Activated CD8-positive, alpha-beta T cell treated with anti-CD3 and anti-CD28 coated beads for 36 hours (primary cell): ENCODE measurements at places on chromosomes 4 and X.

GRCh38 chr4:160034501-160034900, 931.6 kb downstream of the RAPGEF2 start:
- no peak for DNase-seq

DNA sequence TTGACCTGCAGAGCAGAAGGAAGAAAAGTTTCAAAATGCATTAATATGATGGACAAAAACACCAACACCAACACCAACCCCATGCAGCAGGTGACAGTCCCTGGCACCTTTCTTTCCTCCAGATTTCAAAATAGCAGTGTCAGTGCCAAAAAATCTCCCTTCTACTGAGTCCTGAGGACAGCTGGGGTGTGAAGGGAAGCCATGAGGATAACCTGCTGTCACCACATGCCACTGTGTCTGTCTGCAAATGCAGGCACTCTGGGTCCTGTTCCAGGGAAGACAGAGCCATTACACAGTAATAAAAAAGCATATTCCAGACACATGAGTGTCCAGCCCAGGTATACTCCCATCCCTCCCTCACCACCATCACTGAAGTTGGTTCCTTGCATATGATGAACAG, 187.5 kb downstream of the BMP15 start:
- DNase-seq: no peak

GRCh38 chr4:76363556-76364290, 57.2 kb downstream of the STBD1 start:
- peak; percentile 5 for DNase-seq

DNA sequence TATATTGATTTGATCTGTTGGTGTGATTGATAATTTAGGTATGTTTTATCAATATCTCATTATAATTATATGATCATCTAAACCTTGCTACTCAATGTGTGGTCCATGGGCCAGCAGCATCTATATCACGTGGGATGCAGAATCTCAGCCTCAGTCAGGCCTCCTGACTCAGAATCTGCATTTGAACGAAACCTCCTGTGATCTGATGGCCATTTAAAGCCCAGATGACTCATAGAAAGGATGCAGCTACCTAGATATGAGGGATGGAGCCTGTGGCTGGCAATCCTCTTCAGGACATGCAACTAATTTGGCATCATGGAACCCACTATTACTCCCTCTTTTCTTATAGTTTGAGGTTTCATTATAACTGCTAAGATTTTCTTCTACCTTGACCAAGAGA, 11.3 kb upstream of the CHRNA9 start:
- no peak for DNase-seq

DNA sequence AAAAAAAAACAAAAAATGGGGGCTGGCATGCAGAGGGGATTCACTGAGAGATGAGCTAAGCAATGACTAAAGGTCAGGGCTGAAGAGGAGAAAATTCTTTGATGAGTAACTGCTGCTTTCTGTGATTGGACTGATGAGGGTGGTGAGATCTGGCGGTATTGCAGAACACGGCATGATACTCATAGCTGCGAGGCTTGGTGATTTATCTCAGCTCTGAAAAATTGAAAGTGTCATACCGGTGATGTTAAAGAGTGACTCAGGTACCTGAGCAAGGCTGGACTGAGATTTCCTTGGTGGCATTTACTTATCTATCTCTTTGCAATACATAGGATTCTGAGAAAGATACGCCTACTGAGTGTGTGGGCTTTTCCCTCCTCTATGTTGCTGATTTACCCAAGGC, 204.1 kb upstream of the DDX53 start:
- no peak for DNase-seq

DNA sequence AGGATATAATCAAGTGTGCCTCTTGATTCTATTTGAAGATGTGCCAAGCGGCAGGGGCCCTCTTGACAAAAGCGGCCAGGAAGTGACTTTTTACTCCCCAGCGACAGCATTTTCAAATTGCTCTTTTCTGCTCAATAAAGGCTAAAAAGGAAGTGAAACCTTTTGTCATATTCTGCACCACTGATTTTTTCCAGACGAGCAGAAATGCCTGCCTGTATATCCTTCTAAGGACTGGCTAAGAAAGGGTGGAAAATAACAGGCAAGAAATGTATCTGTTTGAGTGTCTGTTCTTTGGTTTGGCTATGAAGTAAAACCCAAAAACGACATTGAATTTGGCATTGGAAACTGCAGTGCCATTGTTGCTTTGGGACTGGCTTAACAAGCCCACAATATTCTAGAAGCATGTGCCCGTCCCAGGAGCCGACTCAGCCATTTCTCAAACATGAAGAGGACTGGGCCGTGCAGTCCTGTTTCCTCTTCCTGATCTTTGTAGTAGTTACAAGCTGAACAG, 25.4 kb downstream of the TMSB4X start:
- DNase-seq: peak; percentile 67

GRCh38 chr4:14831416-14831815, 170.9 kb upstream of the CPEB2 start:
- DNase-seq: no peak

DNA sequence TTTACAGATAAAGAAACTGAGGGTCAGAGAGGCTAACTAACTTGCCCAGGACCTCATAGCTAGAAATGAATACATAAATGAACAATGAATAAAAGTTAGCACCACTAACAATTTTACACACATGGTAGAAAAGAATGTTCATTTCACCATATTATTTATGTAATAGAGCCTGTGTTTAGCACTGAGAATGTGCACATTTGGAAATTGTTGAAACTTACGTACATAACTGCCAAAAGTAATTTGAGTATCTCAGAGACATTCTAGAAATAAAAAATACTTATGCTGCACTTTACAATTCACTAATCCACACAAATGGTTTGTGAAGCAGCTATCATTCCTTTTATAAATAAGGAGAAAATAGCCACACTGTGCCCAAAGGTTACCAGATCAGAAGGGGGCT, 9.9 kb downstream of the CASK start:
- no peak for DNase-seq

DNA sequence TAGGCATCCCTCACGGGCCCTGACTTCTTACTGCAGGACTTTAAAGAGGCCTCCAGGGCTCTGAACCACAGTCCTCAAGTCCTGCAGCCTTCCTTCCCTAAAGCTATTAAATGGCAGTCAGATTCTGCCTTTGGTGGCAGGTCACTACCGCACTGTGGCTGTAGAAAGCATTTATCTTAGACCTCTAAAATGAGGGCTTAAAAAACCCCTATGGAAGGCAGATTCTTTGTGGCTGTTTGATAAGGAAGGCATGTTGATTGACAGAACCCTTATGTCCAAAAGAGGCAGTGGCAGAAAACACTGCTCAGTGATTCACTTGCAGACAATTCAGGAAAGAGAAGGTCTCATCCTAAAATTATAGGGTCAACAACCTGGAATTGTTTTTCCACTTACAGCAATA, 79.2 kb downstream of the FBXL5 start:
- DNase-seq: no peak

DNA sequence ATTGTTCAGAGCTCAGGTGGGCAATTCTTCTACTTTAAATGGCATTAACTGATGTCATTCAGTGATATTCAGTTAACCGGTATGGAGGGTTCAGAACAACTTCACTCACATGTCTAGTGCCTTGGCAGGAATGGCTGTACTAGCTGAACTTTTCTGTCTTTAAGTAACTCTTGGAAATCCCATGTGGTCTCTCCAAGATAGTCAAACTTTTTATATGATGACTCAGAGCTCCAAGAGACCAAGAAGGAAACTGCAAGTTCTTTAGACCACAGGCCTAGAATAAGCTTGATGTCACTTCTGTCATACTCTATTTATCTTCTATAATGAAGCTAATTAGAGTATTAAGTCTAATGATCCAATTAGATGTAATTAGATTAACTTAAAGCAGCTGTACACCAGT, 24.9 kb downstream of the LHFPL1 start:
- DNase-seq: no peak

DNA sequence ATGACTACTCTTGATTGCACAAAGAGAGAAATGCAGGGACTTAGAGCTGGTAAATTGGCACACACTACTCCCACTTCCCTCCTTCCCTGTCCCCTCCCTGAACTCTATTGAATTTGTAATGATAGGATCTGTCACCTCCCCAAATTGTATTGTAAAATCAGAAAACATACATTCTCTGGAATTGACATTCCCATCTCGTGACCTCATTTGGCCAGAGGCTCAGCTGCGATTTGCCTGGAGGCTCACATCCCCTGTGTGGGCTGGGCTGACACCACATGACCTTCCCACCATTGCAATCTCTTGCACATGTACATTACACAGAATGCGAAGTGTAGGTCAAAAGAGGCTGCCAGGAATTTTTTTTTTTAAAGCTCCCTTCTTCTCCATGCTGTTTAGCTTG, 172.1 kb downstream of the MID1IP1 start:
- DNase-seq: no peak

- DNase-seq: no peak
These were observed 35.8 kb downstream of the ARHGEF38 start for GRCh38 chr4:105588252-105588651.

GRCh38 chr4:56803471-56803870, 18.0 kb downstream of the SPINK2 start:
- DNase-seq: peak; percentile 21

DNA sequence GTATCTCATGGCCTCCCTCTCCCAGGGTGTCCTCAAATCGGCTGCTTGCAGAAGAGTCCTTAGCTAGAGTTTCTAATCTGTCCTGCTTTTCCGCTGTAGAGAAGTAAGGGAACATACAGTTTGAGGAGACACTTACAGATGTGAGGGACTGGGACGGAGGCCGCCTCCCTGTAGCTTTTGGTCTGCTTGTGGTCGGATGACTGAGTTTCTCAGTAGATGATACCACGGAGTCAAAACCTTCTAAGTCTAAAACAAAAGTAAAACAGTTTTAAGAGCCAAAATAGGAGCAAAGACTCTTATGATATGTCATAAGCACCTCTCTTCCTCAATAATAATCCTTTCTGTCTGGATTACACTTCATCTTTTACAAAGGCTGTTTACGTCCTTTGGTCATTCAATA, 34.5 kb upstream of the MAP3K15 start:
- peak; percentile 47 for DNase-seq

- DNase-seq: no peak
These were observed 848.6 kb upstream of the PABPC4L start for GRCh38 chr4:135050086-135050717.

- no peak for DNase-seq
These were observed 10.2 kb upstream of the LONRF3 start for GRCh38 chrX:118964252-118964651.

- no peak for DNase-seq
These were observed 28.6 kb downstream of the NUDT10 start for GRCh38 chrX:51361251-51361650.

DNA sequence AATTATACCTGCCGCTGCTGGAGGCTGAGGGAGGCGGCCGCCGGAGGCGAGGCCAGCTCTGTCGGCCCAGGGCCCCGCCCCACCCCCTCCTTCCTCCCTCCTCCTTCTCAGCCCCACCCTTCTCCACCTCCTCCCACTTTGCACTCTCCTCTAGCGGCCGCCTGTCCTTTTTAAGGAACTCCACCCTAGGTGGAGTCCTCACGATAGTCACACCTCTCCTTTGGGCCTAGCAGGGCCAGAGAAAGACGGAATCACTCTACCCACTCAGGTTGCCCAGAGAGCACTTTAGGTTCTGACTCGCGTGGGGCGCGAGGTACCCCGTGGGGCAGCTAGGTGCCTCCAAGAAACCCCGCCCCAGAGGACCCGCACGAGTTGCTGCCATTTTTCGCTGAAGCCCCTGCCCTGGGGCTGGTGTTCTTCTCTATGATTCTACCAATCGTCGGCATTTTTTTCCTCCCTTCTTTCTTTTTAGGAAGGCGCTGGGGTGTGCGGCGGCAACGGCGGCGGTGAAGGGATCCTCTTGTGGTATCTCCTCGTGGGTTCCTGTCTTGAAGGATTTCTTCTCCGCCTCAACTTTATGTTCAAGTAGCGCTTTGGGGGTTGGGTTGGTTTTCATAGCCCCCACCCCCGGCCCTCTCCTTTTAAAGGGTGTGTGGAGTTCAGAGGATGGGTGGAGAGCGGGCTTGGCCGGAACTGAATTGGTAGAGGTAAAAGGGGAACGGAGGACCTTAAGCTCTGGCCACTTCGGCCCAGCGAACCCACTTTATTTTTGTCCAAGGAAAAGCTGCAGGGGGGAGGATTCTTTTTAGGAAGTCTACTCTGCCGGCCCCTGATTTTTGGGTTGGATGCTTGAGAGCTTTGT, at the start of gene KLF8:
Gene KLF8 (plus strand): TSS at position 136 of the 862 bp plus-strand sequence. CDS start 979 bp downstream, outside the sequence.
- peak; percentile 50 for DNase-seq

DNA sequence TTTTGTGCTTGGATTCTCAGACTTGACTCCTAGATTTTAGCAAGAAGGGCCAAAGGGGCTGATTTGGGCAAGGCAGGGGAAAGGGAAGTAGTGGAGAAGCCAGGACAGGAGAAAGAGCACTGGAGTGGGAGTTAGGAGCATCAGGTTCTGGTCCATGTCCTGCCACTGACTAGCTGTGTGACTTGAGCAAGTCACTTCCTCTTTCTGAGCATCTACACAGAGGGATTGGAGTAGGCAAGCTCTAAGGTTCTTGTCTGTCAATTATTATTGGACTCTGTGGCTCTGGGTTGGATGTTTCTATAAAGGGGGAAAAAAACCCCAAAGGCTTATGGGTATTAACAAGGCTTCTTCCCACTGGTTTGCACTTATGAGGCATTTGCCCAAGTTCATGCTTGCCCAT, 24.4 kb downstream of the PLAC1 start:
- no peak for DNase-seq

GRCh38 chr4:177292171-177292570, 17.5 kb upstream of the NEIL3 start:
- no peak for DNase-seq

DNA sequence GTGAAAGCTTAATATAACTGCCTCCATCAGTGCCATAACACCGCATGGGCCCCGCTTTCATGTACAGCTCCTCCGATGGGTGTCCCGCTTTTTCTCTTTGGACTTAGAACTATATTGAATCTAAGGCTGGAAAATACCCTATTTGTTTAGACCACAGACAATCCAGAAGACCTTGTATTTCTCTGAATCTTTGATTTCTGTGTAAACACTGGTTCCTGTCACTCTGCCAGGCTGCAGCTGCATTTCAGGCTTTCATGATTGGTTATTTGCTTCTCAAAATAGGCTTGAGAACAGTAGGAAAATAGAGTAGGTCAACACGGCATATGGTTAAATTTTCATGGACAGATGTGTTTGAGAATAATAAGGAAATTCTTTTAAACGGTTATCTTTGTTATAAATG, 80.0 kb downstream of the NWD2 start:
- no peak for DNase-seq

GRCh38 chr4:168720396-168720900, 223.6 kb downstream of the PALLD start:
- DNase-seq: no peak

- DNase-seq: no peak
These were observed 7.6 kb downstream of the ZIC3 start for GRCh38 chrX:137573324-137574101.

- DNase-seq: no peak
These were observed 37.1 kb upstream of the ELF2 start for GRCh38 chr4:139214039-139214534.

DNA sequence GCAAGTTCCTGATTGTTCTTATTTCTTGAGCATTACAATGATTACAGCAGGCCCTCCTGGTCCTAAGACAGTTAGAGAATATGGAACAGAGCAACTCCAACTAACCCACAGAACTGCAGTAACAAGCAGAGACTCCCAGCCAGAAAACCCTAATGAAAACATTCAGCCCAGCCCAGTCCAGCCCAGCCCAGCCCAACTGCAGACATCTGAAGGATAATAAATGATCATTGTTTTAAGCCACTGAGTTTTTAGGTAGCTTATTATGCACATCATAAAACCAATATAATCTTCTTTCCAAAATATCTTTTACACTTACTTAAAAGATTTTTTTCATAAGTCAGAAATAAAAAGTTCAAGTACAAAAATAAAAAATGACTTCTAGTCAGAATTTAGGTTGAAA, 51.3 kb downstream of the SPOCK3 start:
- DNase-seq: no peak
